T-helper 1 cell (primary cell): ENCODE measurements at places on chromosomes 1 and 21.

DNA sequence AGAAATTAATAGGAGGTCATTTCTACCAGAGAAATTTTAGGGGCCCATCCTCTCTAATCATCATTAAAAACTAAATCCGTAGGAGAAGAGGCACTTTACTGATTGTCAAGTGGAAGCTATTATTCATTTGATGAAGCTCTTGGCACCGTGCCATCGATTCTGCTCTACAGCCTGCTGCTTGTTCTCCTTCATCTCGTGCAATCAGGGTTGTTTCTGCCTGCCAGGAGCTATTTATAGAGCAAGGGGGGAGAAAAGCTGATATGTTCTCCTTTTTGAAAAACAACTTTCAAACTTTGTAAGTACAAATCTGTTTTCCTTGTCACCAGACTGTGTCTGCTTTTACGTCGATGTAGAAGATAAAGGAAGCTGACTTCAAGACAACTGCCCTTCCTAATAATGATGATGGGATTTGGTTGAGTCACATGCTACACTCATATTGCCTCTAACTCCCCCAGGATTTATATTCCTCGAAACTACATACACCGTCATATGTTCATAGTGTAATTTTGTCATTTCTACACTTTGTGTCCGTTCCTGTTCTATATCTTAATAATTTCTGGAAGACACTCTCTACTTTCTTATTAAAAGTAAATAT is 169.6 kb upstream of the LHX8 start:
- no peak for DNase-seq

DNA sequence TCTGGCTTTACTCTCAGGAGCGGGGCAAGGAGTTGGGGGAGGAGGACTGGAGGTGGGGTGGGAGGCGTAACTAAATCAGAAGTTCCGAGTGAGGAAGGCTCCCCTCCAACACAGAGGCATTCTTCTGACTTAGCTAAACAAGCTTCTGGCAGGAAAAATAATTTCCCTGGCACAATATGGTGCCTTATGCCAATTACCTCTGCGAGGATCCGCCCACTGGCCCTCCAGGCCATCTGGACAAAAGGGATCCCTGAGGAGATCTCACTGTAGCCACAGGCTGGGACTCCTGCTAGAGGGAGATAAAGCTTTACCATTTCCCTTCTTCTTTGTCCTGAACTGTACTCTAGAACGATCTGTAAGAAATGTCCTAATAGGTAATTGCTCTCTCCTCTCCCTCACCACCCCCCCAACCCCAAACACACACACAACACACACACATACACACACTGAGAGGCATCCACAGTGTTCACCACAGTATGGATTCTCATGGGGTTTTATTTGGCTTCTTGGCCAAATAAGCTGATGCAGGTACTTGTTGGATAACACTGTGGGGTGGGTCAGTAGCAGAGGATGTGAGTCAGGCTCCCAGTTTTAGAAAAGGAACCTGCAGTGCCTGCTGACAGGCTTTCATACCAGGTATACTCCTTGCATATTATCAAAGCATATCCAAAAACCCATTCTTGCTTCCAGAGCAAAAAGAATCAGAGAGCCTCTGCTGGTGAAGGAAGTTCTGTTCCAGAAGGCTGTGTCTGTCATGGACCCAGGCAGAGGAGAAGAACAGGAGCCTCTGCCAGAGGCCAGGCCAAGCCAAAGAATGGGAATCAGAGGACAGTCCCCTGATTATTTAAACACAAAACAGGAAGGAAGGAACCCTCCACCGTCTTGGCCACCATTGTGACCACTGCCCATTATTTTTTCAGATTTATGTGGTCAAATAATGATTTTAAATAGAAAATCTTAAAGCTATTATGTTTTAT is 169.1 kb downstream of the C1orf21 start:
- no peak for DNase-seq

GRCh38 chr1:153349363-153350320 is 1.0 kb upstream of the PGLYRP4 start:
- DNase-seq = no peak

DNA sequence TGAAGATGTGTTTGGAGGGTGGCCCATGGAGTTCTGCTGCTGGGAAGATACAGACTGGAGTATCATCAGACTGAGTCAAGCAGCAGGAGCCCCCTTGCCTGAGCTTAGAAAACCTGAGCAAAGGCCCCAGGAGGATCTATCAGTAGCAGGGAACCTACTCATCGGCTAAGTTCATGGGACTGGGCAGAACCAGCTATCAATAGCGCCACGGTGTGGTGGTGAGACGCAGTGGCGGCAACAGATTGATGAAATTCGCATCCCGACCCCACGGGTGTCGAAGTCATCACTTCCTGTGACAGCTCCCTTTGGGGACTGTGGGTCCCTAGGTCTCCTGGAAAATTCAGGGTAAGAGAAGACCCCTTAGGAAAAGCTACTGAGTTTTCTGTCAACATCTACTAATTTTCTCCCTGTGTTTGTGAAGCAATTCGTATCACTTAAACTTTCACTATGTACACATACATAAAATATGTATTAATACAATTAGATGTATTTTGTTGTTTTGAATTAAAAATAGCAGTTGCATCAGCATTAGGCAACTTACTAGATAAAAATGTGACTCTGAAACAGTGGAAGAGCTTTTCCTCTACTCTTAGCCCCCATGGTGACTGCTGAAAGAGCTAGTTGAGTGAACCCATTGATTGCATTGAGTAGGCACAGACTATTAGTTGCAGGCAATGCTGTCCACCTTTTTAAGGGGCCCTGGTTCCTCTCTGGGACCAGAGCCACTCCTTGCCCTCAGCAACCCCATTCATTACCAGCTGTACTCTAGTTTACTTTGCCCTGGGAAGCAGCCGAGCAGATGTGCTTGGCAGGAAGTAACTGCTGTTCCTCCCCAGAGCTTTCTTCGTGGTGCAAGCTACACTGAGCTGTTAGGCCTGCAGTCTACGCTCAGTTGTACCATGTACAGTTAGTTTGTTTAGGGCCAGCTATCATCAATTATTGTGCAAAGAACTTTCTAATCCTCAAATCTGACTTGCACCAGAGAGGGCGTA is 7.3 kb upstream of the CACNA1S start:
- peak; percentile 48 for DNase-seq

- DNase-seq = peak; percentile 24
Observed at GRCh38 chr1:26994020-26994786, 711 bp downstream of the TRNP1 start.

DNA sequence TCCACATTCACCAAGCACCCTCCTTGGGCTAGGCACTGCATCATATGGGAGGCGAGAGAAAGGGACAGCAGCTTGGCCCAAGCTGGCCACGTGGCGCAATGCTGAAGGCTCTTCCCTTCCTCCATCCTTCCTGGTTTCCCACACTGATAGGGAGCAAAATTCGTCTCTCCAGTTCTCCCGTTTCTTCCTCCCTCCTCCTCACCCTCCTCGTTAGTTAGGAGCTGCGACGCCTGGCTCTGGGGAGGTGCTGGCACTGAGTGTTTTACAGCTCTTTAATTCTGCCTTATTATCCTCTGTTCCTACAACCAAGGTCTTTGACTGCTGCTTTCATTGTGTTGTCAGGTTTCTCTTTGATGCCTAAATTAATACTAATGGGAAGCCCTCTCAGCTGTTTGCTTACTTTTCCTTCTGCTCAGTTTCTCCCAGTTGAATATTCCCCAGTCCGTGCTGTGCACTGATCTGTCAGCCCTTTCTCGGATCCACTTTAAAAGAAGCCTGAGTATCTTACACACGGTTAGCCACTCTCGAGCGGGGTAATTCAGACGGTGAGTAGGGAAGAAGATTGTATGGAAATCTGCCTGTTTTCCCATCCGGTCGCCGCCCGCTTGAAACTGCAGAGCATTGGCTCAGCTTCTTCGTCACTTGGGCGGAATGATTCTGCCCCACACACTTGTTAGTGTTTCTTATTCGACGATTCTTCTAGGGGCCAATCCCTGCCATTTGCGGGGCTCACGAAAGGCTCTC is 56.2 kb upstream of the SMYD2 start:
- no peak for DNase-seq

- no peak for DNase-seq
Observed at GRCh38 chr21:41319273-41319672, 2.7 kb downstream of the FAM3B start.

- no peak for DNase-seq
Observed at GRCh38 chr1:32714277-32714676, 11.7 kb upstream of the SYNC start.

GRCh38 chr21:31203431-31204054 is 140.5 kb downstream of the TIAM1 start:
- no peak for DNase-seq
